ENCODE measurements at places on chromosomes 16 and 17.

GRCh38 chr17:55448681-55449080 lies 27.0 kb upstream of the MMD start:
- no peak for DNase-seq

GRCh38 chr16:69509125-69509524 lies 56.6 kb upstream of the NFAT5 start:
- no peak for DNase-seq

- peak; percentile 79 for DNase-seq
Observed at GRCh38 chr16:56643080-56643778, 4.8 kb downstream of the MT1A start.

- DNase-seq = no peak
Observed at GRCh38 chr16:89269805-89270665, 52.5 kb downstream of the ZNF778 start.

- no peak for DNase-seq
Observed at GRCh38 chr16:87380403-87380802, 3.2 kb downstream of the FBXO31 start.

GRCh38 chr17:41965694-41966462 lies 717 bp upstream of the CNP start:
- peak; percentile 96 for DNase-seq

DNA sequence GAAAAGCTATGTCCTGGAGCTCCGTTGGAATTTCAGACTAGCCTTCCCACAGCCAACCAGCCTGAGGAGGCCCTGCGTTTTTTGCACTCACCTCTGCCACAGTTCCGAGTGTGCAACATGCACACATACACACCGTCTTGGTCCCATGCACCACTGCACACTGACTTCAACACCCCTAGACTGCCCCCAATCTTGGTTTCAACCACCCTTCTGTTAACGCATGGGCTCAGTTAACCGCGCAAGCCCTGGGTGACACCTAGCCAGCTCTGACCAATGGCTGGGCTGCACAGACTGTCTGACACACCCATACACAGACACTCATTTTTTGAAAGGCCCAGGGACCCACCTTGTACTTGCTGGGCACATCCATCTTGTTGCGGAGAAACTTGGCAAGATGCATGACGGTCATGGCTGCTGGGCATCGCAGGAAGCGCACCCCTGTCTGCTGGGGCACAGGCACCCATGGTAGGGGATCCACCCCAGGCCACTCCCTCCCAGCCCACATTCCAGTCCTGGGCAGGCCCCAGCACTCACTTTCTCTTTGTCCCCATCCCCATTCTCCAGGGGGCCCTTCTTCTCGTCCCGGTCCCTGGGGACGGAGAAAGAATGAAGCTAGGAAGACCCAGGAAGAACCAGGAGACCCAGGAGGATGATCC lies 8.0 kb downstream of the CISD3 start:
- no peak for DNase-seq

GRCh38 chr17:65754630-65755029 lies 193.2 kb upstream of the AXIN2 start:
- DNase-seq = no peak

DNA sequence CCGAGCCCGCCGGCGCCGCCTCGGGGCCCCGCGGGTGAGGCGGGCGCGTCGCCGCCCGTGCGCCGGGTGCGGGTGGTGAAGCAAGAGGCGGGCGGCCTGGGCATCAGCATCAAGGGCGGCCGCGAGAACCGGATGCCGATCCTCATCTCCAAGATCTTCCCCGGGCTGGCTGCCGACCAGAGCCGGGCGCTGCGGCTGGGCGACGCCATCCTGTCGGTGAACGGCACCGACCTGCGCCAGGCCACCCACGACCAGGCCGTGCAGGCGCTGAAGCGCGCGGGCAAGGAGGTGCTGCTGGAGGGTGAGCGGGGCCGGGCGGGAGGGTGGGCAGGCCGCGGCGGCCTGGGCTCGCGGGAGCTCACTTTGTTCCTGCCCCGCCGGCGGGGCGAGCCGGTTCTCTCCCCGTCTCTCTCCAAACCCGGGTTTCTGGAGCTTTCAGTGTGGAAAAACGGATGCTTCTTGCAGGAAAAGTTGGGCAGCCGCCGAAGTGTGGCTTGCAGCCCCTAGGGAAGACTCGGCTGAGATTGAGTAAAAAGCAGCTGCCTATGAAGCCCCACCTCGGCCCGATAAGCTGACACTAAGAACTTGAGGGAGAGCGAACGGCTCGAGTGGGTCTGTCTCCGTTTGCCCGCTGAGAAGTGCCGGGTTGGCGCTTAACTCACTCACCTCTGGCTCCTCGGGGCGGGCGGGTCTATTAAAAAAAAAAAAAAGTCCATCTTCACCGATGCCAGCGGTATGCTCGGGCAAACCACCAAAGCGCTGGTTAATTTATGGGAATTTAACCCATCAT lies 677 bp downstream of the SNTB2 start:
- DNase-seq = no peak

DNA sequence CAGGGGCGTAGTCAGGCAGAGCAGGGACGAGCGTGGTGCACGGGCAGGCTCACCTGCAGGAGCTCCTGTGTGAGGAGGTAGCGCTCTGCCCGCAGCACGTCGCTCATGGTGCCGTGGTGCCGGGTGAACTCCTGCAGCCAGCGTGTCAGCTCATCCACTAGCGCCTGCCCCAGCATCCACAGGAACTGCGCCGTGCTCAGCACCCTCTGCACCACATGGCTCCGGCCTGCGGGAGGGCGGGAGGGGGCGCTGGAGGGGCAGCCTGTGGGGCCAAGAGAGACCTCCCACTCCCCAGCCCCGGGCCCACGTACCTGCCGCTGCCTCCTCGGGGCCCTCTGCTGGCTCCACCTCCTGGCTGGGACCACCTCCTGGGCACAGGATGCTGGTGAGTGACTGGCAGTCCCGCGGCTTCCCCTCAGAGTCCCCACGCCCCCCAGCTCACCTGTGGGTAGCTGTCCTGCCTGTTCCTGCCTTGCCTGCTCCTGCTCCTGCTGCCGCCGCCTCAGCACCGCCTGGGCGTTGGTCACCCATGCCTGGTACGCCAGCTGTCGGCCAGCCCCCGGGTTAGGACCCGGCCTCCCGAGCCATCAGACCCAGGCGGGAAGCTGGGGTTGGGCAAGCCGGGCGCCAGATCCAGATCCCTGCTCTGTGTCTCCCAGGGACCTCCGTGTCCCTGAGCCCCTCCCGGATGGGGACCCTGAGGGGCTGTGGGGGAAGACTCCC lies 16.6 kb downstream of the CTU2 start:
- no peak for DNase-seq

DNA sequence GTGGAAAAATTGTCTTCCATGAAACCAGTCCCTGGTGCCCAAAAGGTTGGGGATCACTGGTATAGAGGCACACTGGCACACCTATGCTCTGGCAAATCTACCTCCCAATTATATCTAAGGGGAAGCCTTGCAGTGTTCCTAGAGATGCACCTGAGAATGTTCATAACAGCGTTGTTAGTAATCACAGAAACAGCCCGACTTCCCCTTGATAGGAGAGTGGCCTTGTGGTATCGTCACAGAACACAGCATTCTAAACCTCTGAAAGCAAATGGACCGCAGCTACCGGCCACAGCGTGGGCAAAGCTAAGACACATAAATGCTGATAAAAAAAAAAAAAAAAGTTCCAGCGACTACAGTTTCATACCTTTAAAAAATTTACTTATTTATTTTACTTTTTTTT lies 39.1 kb upstream of the ADGRG1 start:
- DNase-seq = no peak

GRCh38 chr16:5072334-5073278 lies 963 bp downstream of the ALG1 start:
- DNase-seq = no peak

DNA sequence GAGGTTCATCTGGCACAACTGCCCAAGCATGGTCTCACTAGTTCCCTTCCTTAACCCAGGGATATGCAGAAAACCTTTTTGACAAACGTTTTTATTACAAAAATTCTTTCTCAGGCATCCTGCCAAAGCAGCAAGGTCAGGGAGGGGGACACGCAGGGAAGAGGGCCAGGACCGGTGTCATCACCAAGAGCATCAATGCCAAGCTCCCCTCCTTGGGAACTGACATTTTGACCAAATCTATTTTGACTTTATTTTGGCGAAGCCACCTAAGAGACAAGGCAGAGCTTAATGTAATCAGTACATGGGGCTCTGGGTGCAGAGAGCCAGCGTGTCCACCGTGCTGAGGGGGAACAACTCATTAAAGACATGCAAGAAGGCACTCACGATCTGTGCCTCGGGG lies 265.2 kb downstream of the CBLN1 start:
- no peak for DNase-seq

GRCh38 chr17:56230660-56231059 lies 77.4 kb downstream of the ANKFN1 start:
- DNase-seq = no peak

GRCh38 chr17:57957120-57957850 lies 2.1 kb upstream of the CUEDC1 start:
- DNase-seq = no peak

GRCh38 chr16:10539793-10540192 lies 40.6 kb downstream of the EMP2 start:
- DNase-seq = no peak

DNA sequence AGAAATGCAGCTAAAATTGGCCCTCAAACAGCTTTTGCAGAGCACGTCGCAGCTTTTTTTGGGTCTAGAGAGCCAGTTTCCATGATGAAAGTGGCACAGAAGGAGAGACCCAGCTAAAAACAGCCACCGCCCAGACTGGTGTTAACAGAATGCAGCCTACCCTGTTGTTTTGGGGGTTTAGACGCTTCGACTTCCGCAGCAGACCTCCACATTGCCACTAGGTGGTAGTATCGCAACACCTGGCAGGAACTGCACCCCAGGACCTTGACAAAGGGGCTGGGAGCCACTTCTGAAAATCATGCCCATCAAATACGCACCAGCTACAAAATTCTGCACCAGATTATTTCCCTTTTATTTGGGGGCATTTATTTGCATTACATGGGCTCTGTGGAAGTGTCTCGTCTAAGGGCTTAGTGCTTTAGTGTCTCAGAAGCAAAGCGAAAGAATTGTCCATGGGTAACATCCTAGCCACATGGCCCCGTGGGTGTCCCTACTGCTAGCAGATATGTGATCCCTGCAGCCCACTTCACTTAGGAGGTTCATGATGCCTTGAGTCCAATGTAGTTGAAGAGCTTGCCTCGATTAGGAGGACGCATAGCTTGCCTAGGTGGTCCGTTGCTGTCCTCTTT lies 167.1 kb downstream of the HAPSTR1 start:
- DNase-seq = peak; percentile 10

DNA sequence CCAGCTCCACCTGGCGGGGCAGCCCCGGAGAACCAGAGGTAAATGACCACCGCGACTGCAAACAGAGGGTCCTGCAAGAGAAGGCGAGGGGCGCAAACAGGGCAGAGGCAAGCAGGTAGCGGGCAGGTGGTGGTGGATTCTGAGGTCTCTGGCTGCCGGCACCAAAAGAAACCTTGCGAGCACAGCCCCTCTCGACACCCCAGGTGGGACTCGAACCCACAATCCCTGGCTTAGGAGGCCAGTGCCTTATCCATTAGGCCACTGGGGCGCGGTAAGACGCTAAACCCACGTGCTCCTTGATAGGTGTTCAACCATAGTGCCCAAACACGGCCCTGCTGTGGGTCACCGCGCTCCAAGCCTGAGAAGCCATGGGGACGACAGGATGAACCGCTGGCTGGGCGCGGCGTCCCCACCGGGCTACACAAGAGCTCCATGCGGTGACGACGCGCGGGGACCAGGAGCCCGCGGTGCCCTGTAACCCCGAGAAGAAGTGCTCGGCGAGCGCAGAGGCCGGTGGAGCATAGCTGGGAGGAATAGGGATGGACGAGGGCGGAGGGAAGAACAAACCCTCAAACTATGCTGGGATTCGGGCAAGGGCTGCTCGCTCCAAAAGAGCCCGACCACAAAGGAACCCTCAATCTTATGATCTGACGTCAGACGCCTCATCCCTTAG lies 12.4 kb downstream of the ATP5PD start:
- peak; percentile 96 for DNase-seq

DNA sequence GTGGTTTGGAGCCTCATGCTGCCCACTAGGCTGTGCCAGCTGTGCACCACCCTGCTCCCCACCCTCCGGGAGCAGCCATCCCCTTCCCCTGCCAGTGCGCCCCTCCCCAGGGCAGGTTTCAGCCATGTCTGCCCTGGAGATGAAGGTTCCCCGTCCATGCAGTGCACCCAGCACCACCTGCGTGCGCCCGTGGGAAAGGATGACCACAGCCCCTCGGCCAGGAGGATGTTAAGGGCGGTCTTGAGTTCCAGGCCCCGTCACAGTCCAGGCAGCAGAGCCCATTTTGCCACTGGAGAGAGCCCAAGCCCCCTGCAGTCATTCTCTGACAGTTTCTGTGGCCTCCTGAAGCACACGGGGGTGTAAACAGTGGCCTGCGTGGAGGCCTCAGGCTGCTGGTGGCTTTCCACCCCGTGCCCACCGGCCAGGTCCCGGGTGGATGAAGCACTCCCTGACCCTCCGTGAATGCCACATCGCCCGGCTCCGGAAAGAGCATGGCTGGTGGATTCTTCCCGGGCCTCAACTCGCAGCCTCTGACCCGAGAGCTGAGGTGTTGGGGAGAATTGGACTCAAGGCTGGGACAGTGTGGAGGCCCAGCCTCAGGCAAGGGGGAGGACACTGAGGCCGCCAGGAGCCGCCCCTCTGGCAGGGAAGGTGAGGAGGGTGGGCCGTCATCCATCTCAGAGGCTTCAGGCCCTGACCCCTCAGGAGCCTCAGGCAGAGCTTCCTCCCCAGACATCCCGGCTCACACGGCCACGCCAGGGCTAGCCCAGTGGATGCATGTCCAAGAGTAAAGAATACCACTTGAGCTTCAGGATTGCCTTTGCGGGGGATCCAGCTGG lies 69.7 kb upstream of the CHMP6 start:
- no peak for DNase-seq

GRCh38 chr17:55527540-55528118 lies 16.4 kb upstream of the SMIM36 start:
- peak; percentile 59 for DNase-seq

DNA sequence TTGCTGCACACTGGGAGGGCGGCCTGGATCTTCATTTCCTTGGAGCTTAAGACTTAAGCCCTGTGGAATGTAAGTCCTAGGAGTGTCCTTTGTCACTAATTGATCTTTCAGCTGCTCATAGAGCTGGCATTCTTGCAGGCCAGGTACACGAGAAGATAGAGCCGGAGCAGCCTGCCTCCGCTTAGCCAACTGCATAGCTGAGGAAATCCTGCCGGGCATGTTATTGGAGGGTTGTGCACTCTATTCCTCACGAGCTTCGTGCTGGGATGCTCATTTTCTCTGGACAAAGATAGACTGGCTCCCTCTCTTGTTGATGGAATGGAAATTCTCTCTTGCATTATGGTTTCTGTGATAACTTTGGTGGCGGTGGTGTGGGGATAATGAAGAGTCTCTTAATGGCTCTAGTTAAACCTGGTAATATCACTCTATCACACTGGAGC lies 76.9 kb downstream of the RPA1 start:
- DNase-seq = no peak

Data from NCI-H774 (cell line).